ENCODE measurements at places on chromosomes 11 and 22.

DNA sequence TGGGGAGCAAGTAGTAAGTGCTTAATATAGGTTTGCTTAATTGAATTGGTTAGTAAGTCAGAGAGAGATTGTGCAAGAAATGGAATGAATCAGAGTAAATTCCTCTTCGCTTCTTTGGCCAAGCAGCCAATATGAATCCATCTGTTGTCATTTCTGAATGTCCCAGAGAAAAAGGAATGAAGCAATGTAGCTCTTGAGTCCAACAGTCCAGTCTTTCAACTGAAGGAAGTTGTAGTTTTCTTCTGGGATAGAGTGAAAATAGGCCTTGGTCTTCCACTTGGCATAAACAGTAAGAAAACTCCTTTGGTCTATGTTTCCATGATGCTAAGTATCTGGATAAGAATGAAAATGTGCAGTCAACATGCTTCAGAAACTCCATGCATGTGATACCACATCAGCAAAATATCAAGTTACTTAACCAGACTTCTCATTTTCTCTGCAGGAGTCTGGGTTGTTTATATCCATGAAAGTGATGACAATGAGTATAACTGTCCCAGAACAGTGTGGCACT is 1.8 kb upstream of the FIBIN start:
- DNase-seq, result peak; percentile 77

GRCh38 chr11:76698321-76699043 is 27.9 kb upstream of the LRRC32 start:
- no peak for DNase-seq

DNA sequence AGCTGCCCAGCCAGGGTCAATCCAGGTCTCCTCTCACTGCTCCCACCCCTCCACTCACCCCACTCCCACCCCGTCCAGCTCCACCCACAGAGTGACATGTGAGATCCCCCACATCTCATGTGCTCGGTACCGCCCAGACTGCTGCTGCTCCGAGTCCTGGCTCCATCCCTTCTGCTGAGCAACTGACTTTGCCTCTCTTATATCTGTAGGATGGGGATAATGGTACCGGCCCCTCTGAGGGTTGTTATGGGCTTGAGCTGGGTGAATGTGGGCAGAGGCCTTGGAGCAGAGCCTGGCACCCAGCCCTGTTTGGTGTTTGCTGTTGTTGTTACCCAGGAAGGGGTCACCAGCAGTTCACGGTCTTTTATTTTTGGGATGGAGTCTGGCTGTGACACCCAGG is 77.0 kb downstream of the ST3GAL4 start:
- no peak for DNase-seq

DNA sequence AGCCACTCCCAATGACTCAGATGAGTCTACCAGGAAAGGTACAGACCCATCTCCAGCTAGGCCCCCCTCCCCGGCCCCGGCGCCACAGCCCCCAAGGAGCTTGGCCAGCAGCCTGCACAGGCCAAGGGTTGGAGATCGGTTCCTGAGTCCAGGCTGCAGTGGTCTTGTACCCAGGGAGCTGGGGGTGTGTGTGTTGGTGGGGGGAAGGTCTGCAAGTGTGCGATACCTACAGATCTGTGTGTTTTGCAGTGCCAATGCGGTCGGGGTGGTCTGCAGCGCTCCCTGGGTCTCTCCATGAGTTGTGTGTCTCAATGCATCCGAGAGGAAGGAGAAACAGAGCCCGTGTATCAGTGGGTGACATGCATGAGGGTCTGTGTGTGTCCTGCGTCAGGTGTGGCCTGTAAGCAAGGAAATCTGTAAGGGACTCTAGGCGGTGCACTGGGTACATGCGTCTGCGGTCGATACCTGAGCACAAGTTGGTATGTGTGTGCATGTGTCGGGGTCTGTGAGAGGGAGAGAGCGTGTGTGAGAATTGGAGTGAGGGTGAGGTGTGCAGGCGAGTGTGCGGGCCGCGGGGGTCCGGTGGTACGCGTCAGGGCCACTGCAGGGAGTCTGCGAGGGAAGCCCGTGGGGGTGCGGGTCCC is 645 bp downstream of the CDC42BPG start:
- DNase-seq, result no peak

GRCh38 chr11:9047964-9048523 is 43.4 kb downstream of the SCUBE2 start:
- DNase-seq, result peak; percentile 23

DNA sequence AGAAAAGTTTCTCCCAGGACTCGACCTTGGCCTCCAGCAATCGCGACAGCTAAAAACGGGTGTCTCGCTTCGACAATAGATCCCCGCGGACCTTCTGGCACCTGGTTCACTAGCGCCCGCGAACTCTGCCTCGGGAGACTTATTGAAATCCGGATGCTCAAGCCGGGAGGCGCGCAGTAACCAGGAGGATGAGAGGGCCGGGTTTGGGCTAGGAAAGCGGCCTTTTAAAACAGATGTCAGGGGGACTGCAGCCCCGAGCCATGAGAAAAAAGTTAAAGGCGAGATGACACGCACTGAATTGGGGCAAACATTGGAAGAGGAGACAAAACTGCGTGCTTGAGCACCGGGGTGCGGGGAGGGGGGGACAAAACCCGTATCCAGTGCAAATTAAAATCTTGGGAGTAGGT is 637 bp upstream of the ZBTB16 start:
- DNase-seq, result no peak

GRCh38 chr22:42856179-42856864 is 751 bp downstream of the ARFGAP3 start:
- DNase-seq, result no peak

DNA sequence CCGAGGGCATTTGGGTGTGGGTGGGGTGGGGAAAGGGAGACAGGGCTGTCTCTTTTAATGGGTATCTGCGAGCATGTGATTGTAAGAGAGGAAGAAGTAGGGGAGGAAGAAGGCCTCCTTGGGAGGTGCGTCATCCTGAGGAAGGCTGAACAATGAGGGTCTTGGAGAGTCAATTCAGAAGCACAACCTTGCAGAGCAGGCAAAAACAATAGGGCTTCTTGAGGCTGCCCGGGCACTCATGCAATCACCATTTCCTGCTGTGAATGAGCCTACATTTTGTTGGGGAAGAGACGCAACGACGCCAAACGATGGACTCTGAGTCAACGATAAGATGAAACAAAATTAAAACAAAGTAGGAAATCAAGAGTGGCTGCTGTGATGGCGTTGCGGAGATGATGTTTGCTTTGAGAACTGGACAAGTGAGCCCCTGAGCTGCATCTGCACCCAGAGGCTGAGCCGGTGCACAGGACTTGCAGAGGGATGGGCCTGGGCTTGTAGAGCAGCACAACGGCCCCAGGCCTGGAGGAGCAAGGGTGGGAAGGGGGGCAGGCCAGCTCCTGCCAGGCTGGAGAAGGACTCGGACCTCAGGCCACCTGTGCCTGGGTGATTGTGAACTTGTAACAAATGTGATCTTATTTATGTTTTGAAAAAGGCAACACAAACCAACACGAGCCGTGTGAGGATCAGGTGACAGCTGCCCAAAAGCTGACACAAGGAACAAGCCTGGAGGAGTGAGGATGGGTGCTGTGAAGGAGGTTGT is 92.3 kb upstream of the B3GAT1 start:
- DNase-seq, result no peak

DNA sequence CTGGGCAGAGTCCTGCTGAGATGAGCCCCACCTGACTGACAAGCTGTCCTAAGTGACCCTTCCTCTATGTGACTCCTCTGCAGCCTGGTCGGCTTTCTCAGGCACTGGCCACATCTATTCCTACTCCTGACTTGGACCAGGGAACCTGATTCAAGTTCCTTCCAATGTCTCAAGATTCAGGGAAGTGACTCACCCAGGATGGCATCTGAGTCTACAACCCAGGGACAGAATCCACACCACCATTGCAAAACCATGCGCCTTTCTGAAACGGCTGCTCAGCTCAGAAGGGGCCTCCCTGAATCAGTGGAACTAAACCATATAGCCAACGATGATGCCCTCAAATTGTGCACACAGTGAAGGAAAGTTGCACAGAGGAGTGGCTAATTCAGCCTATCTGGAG is 63.9 kb upstream of the CSNK2A3 start:
- DNase-seq, result no peak

- DNase-seq, result no peak
These were observed 388.1 kb upstream of the B3GAT1 start for GRCh38 chr11:134800130-134800529.

- no peak for DNase-seq
These were observed 429.0 kb downstream of the BRD1 start for GRCh38 chr22:49398646-49399045.

DNA sequence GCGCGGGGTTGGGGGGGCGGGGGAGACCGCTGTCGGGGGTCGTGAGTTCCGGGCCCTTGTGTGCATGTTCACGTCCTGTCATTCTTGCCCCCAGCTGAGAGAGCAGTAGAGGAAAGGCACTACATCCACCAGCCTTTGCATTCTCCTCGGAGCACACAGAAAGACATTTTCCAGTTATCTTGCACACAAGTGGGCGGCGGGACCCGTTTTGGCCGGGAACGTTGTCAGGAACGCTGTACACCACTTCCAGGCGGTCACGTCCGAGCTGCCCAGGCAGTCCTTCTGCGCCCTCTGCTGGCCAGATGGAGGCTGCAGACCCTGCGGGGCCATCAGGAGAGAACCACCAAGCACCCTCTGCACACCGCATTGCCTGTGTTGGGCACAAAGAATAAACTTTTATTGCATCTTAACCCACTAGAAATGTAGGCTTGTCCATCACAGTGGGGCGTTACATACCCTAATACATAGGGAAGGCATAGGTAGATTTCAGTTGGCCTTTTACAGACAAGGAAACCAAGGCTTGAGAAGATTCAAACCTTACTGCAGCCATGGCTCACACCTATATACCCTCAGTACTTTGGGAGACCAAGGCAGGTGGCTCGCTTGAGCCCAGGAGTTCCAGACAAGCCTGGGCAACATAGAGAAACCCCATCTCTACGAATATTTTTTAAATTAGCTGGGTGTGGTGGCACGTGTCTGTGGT is 2.8 kb upstream of the CDKN1C start:
- DNase-seq, result no peak

DNA sequence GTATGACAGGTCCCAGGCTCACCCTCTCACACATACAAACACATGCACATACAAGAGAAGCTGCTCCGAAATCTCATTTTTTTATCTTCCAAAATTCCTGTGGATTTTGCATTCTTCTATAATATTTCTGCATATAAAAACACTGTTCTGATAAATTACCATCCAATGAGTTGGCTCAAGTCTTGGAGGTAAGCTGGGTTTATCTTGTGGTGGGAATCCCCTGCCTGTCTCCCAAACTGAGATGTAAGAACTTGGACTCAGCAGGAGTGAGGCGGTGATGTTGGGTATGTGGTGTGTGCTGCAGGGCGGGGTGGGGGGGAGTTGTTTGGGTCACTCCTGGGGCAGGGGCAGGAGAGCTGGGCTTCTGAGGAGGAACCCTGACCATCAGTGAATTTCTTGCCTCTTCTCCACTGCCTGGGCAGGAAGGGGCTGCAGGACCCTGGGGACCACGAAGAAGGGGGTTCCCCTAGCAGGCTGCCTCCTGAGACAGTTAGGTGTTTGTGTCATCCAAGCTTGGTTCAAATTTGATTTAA is 6.8 kb upstream of the P2RY6 start:
- no peak for DNase-seq

GRCh38 chr11:131658952-131659351 is 288.5 kb downstream of the NTM start:
- no peak for DNase-seq

DNA sequence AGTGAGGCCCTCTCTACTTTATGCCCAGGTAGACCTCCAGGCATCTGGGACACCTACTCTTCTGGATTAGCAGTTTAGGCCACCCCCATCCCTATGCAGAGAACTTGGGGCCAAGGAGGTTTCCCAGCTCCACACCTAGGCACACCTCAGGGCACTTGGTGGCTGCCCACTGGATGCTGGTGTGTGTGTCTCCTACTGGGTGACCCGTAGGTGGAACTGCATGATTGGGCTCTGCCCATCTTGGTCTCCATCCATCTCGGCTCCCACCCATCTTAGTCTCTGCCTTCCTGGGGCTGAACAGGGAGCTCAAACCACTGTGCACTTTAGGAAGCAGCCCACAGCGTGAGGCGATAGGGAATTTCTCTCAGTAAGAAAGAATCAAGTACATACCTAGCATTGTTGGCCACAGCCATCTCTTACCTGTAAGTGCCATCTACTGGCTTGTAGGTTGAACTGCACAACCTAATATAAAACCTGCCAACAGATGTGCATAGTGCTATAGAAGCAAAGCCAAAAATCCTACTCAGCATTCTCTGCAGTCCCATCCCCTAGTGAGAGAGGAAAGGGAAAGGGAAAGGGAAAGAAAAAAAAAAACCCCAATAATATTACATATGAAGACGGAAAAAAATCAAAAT is 61.6 kb upstream of the PTPN5 start:
- no peak for DNase-seq

DNA sequence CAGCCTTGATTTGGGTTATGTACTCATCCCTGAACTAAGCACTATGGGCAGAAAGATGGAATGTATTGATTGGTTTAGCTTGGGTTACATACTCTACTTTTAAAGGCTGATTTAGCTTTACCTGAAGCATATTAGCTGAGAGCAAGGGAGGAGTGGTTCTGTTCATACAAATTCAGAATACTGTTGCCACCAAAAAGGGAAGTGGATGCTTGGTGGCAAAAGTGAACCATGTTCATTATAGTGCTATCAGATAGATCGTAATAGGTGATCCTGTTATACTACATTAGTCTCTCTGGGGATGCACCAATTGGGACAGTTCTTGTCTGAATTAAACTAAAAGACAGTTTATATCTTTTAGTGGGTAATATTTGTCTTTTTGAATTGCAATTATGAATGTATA is 44.5 kb upstream of the RRM1 start:
- no peak for DNase-seq
